ENCODE measurements at places on chromosomes 4 and X.

DNA sequence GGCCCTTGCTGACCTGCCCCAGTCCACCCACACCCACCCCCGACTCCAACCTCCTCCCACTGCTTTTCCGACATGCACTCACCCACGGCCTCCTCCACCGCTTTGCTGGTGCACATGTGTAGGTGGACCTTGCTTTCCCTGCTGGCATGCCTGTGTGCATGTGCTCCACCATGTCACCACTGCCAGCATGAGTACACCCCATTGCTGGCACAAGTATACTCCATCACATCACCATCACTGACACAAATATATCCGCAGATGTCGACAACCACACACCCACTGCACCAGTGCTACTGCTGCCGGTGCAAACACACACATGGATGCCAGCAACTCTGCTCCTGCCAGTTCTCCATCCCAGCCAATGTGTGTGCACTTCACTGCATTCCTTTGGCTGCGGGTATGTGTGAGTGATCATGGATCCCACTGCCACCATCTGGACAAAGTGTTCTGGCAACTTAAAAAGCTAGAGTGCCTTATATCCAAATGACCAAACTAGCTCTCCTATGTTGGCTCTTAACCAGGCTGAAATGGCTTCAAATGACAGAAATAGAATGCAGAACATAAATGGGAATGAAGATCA lies 1072.3 kb downstream of the RAPGEF2 start:
- no peak for DNase-seq

DNA sequence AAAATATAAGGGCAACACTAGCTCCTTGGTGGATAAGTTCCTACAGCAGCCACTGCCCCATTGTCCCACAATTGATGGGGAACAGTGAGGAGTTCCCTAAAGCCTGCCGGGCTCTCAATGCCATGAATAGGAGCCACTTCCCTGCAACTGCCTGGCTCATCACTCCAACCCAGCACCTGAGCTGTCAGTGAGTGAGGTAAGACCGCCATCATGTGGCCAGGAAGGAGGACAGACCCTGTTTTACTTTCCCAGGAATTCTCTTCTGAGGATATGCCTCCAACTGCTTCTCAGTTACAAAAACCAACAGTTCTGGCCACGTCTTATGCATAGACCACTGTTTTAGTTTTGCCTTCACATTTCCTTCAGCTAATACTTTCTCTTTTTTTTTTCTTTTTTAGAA lies 45.5 kb downstream of the SRPX start:
- DNase-seq, result peak; percentile 11

- DNase-seq, result peak; percentile 37
Observed at GRCh38 chr4:146340798-146341197, 126.5 kb downstream of the REELD1 start.

DNA sequence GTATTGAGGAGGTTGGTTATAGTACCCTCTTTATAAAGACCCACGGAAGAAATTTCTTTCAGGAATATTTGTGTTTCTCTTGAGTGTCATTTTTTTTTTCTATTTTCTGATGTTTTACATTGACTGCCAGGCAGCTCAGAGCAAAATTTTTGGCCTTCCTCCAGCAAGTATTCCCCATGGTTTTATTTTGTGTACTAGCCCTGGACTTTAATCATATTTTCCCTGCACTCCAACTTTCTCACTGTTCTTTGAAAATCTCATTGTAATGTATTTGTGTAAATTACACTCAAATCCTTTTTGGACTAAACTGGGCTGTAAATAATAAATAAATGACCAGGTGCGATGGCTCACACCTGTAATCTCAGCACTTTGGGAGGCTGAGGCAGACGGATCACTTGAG lies 45.6 kb upstream of the USP46 start:
- no peak for DNase-seq

GRCh38 chr4:25174674-25175073 lies 14.4 kb upstream of the SEPSECS start:
- no peak for DNase-seq

DNA sequence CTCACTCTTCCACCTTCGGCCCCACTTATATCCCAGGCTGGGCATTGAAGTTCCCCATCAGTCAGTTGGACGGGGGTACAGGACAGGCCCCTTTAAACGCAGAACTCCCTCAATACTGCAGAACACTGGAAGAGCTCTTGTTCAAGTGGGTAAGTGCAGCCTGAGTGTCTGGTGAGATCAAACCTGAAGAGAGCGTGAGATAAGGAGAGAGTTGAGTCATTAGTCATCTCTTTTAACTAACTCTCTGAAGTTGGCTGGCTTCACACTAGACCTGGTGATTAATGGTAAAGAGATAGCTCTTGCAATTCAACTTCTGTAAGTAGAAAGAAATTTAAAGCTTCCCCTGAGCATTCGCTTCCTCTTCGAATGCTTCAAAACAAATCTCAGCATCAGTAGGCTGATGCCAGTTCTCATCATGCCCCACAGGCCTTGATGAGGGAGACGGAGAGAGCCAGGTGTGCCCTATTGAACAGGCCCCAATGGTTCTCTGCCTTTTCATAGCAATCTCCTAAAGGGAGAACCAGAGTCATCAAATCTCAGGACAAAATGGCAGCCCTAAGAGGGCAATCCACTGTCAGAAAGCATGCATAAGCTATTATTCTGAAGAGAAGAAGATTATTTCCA lies 41.0 kb upstream of the JADE1 start:
- DNase-seq, result no peak

GRCh38 chrX:143623657-143624056 lies 12.2 kb downstream of the SLITRK4 start:
- DNase-seq, result no peak

GRCh38 chrX:71622576-71623450 lies 4.5 kb upstream of the CXCR3 start:
- no peak for DNase-seq

- DNase-seq, result no peak
Observed at GRCh38 chr4:157459785-157460184, 239.3 kb downstream of the GRIA2 start.

- no peak for DNase-seq
Observed at GRCh38 chrX:141903400-141904155, at the start of gene MAGEC1. Gene MAGEC1 (plus strand): TSS chrX:141903894. CDS start chrX:141905073, 1,179 bp downstream.

- DNase-seq, result no peak
Observed at GRCh38 chr4:150888625-150889024, 126.5 kb downstream of the LRBA start.

GRCh38 chrX:781224-782204 lies 150.9 kb downstream of the SHOX start:
- no peak for DNase-seq

DNA sequence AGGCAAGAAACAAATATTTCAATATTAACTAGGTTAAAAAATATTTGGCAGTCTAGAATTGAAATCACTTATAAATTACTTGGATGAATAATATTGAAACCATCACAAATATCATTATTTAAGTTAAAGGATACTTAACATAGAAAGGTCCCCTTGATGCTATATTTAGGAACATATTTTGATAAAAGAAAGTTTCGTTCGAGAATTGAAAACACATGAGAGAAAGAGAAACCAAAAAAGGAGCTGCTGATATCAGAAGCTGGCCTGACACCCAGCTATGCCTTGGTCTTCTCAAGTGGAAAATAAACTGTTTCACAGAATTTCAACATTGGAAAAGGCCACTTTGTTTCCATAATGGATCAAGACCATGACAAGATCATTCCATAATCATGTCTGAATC lies 762.4 kb downstream of the DMD start:
- no peak for DNase-seq

DNA sequence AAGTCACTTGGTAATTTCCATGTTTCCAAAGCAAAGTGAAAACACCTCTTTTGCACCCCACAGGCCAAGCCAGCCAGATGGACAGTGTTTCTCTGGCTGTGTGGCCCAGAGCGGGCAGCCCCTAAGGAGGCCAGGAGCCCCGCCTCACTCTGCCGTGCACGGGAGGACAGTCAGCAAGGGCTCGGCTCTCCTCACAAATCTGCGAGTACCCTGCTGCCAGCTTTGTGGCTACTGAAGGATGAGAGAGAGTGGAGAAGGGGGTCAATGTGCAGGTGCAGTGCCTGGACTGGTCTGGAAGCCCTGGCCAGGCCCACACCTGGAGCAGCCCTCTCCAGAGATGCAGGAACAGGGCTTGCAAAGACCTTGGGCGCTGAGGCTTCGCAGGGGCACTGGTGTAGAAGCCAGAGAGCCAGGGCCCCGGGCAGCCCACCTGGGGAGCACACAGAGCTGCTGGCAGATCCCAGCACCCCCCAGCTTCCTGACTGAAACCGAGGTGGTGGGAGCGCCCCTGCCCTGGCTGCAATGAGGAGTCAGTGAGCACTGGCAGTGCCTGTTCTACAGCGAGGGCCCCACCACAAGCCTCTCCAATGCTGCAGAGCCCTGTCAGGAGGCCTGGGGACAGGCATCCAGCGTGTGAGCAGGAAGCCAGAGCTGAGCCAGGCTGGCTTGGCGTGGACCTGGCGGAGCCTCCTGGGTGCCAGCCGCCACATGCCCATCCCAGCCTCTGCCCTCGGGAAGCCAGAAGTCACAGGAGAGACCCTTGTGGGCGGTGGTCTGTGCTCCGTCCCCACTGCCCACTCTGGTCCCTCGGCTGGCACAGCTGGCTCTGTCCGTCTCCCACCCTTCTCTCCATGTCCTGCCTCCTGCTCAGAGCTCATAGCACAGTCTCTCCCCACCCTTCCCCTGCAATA lies 3.9 kb downstream of the SPON2 start:
- no peak for DNase-seq

- DNase-seq, result no peak
Observed at GRCh38 chrX:8345473-8345872, 119.2 kb upstream of the VCX3B start.

GRCh38 chr4:124863040-124863545 lies 150.6 kb upstream of the ANKRD50 start:
- DNase-seq, result no peak

DNA sequence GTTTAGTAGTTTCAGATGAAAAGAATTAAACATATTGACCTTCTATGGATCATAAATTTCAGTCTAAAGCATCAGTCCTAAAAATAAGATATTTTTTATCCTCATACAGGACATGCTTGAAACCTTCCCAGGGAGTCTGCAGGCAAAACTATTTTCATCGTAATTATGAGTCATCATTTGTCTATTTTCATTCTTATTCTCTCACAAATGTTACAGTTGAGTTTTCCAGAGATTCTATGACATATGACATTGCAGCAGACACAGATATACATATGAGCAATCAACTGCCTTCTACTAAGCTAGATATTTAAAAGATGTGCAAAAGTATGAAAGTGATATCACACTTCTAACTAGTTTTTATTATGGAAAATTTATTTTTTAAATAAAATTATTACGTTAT lies 398.0 kb downstream of the MAGEB5 start:
- no peak for DNase-seq

DNA sequence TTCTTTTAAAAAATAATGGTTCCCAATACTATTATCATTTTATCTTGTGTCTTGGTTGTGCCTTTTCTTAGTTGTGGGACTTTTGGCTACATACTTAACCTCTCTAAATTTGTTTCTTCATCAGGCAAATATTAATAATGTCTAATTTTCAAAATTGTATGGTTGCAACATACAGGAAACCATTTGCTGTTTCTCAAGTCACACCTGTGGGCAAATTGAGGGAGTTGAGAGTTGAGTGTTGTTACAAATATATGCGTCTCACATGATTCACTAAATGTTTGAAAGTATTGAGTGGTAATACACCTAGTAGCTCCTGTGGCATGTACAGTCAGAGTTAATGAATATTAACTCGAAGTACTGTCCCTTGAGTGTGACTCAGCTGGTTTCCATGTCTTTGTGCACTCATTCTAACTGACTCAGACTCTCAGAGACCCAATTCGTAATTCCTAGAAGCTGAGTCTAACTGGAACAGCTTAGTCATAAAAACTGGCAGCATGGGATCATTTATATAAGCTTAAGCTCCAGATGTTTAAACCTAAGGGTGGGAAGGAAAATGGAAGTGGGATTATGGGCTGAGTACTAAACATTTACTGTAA lies 802.4 kb downstream of the TRIML1 start:
- no peak for DNase-seq

GRCh38 chr4:47831026-47831679 lies 6.7 kb downstream of the CORIN start:
- peak; percentile 25 for DNase-seq

GRCh38 chr4:69848028-69848427 lies 11.9 kb downstream of the SULT1E1 start:
- no peak for DNase-seq

- DNase-seq, result no peak
Observed at GRCh38 chrX:134633832-134634231, 24.4 kb downstream of the PLAC1 start.

GRCh38 chr4:43277003-43277402 lies 384.5 kb downstream of the GRXCR1 start:
- no peak for DNase-seq

GRCh38 chr4:55658657-55659056 lies 22.6 kb upstream of the NMU start:
- DNase-seq, result no peak

DNA sequence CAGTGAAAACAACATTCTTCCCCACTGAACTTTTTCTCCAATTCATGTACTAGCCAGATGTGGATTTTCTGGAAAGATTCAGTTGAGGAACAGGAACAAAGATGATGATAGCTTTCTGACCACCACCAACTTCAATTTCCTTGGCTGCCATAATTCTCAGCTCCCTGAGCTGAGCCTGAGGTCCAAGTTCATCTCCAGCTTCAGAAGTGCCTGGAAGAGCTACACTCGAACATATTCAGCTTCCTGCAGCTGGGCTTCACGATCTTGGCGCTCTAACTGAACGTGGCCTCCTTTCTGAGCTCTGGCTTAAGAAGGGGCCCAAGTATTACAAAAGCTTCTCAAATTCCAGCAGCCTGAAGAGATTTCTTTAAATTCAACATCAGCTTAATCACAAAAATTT lies 83.9 kb downstream of the QDPR start:
- DNase-seq, result no peak

DNA sequence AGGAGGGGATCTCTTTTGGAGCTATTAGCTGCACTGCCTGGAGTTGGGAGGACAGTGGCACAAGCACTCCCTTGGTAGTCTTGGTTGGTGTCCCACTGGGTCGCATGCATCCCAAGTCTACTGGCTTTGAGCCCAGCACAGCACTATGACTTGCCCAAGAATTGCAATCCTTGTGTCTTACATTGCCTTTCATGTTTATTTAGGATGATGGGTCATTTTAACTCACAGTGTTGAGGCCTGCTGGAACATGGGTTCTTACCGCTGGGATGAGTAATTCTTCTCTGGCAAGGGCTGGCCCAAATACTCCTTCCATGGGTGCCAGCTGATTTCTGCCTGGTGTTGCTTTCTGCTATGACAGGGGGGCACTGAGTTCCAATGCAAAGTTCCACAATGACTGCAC lies 185.5 kb downstream of the TEX13C start:
- DNase-seq, result no peak

DNA sequence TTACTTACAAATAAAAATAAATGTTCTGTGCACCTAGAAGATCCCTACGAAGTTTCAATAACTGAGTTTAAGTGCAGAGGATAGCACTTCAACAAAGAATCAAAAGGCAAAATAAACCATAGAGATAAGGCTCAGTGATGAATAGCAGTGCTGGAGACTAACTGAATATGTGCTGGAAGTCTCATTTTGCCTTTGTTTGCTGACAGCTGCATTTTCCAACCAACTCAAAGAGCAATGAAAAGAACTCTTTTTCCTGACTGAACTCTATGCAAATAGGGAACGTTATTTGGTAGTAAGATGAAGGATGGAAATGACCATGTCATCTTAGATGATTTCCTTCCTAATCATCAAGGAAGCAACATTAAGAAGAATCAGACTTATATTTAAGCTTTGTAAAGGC lies 32.7 kb upstream of the ADH7 start:
- DNase-seq, result no peak

GRCh38 chr4:121877041-121877773 lies 6.9 kb upstream of the BBS7 start:
- DNase-seq, result no peak

GRCh38 chr4:113302051-113302450 lies 252.6 kb downstream of the ANK2 start:
- DNase-seq, result no peak

GRCh38 chr4:25654971-25655963 lies at the start of gene SLC34A2:
Gene SLC34A2 (plus strand): TSS chr4:25655851. CDS start chr4:25662501, 6,650 bp downstream.
- DNase-seq, result peak; percentile 47

Measured in NCI-H1417 (cell line).